ENCODE measurements at places on chromosomes 4 and X. TPM values are rescaled to one million over a fixed set of nuclear protein-coding genes. Genes with fewer than 3 reads are reported as not detected.

UCP1 gene
- not detected for total RNA-seq

CXCL9 gene
- total RNA-seq: 0.15 TPM

ZAR1 gene
- not detected for total RNA-seq

PPID gene
- total RNA-seq: 25.8 TPM

DNA sequence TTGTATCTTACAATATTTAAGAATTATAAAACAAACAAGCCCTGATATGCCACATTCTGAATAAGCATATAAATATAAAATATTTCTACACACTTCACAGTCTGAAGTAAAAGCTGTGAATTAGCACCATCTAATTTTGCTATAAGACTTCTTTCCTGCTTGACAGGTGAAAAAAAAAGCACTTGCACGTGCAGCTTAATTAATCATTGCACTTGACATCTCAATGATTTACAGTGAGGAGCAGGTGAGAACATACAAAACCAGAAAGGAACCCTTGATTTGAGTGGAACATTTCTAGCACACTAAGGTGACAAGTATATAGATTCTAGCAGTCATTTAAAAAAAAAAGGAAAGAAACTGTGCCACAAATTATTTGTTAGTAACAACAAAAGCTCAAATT lies 47.9 kb downstream of the CHIC2 start:
- DNase-seq: no peak

DNA sequence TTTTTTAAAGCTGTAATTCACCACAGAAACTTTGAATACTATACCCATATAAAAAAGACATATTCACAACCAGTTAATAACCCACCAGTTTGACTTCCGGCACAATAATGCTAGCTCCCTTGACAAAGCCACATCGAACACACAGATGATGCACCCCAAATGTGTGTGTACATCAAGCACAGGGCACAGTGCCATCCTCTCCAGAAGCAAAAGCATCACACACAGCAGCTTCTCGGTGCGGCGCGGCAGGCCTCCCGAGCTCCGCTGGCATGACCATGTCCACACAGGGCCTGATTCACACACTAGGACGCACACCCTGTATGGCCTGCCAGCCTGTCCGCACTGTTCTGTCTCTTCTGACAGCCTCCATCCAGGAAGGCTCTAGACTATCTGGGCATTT lies 88.0 kb downstream of the LEF1 start:
- DNase-seq: no peak

- DNase-seq: no peak
Observed at GRCh38 chrX:20538974-20539373, 272.3 kb upstream of the RPS6KA3 start.

DNA sequence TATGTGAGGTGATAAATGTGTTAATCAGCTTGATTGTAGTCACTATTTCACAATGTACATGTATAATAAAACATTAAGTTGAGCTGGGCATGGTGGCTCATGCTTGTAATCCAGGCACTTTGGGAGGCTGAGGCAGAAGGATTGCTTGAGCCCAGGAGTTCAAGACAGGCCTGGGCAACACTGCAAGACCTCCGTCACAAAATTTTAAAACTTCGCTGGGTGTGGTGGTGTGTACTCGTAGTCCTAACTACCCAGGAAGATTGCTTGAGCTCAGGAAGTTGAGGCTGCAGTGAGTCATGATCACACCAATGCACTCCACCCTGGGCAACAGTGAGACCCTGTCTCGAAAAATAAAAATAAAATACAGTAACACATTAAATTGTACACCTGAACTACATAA lies 20.1 kb downstream of the LYAR start:
- no peak for DNase-seq

DNA sequence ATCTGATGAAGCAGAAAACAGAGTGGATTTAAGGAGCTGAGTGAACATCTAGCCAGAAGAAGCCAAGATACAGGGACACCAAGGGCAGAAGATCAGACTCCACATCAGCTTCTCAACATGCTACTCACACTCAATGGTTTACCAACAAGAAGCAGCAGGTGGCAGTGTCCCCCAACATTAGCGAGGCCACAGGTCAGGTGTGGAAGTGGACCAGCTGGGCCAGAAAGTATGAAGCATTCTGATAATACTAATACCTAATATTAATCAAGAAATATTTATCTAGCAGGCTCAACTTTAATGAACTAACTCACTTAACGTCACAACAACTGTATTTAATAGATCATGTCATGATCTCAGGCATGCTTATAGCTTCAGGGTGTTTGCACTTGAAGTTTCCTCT lies 73.4 kb upstream of the TTC29 start:
- DNase-seq: peak; percentile 63

DNA sequence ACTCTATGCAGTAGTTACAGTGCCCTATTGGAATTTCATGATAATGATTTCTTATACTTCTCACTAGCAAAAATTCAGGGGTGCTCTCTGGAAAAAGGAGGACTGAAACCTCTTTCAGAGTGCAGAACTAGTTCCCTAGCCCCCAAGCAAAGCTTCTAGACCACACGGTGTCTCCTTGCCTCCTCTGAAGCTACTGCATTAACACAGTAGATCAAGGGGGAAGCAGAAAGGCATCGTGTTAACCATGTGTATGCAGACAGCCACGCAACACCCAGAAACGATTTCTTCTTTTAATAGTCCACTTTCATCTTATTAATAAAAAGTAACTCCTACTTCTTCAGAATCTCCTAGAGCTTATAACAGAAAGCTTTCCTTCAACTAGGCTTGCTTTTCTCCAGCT lies 44.7 kb downstream of the MAML3 start:
- DNase-seq: no peak
